ENCODE measurements at places on chromosomes 13 and 19.

GRCh38 chr13:64633948-64634347 lies 2596.2 kb downstream of the PCDH9 start:
- DNase-seq = no peak

DNA sequence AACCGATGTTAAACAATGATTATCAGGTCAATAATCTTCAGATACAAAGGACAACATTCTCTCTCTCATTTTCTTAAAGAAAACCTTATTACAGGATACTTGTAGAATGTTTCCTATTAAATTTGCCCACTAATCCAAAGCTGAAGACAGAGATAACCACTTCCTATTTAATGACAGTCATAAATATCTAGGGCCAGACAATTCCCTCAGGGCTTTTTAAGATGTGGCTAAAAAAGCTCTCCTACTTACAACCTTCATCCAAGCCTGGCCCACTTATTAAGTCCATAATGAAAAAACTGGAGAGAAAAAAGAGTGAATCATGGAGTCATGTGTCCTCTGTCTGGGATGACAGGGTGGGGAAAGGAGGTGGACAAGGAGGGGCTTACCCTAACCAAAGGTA lies 235.9 kb downstream of the KLF12 start:
- DNase-seq = no peak

GRCh38 chr13:80213201-80213600 lies 127.7 kb downstream of the SPRY2 start:
- no peak for DNase-seq

- peak; percentile 98 for DNase-seq
Measured at GRCh38 chr19:45404557-45405434, at the start of gene PPP1R13L. PPP1R13L (minus strand) TSS chr19:45405069; CDS start chr19:45398318, 6,751 bp downstream.

DNA sequence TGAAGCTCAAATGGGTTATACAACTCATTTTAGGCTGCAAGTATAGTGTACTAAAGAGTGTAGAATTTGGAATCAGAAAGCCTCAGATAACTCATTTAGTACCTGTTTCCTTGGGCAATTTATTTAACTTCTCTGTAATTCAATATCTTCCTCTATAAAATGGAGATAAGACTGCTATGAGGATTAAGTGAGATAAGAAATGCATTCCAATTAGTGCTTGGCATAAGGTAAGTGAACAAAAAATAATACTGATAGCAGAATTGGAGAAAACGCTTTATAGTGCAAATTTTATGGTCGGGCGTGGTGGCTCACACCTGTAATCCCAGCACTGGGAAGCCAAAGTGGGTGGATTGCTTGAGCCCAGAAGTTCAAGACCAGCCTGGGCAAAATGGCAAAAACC lies 25.0 kb downstream of the DACH1 start:
- DNase-seq = no peak

GRCh38 chr19:49981603-49982593 lies 20.9 kb upstream of the SIGLEC11 start:
- DNase-seq = no peak

DNA sequence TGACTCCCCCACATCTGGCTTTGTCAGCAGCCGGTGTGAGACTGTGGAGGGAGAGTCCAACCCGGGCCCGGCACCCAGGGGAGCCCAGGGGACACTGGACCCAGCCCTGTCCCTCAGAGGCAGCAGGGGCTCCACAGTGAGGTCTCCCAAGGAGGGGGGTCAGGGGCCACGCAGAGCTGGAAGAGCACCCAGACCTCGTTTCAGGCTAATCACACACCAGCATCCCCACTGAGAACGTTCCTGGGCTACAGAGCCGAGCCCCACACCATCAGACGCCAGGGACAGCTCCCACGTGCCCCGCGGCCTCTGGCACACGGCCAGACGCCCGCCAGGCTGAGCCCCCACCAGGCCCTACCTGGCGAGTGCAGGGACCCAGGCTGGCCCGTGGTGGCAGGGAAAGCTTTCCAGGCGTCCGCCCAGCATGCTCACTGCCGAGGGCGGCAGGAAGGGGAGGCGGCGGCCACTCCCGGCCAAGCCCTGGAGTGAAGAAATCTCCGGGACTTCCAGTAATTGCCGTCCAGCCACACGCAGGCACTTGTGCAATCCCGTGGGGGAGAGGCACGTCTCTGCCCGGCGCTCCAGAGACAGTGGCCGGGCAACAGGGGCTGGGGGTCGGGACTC lies 19.2 kb downstream of the SBNO2 start:
- no peak for DNase-seq

GRCh38 chr13:45859705-45860104 lies 8.2 kb upstream of the SIAH3 start:
- no peak for DNase-seq

GRCh38 chr13:112103961-112104880 lies 37.3 kb downstream of the SOX1 start:
- no peak for DNase-seq

DNA sequence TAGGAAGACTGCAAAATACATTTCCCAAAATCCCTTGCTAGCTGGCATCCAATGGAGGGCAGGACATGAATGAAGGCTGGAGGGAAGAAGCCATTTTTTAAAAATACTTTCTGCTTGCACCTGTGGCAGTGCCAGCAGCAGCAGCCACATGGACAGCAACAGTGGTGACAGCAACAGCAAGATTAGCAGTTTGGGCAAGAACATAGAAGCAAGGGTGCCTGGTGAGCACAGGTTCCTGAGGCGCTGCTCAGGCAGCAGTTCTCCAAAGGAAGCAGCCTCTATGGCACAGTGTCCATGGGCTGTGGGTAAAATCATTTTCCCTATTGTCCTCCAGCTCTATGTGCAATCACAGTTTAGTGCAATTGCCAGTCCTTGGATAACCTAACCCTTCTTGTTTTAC lies 1.3 kb upstream of the FAM216B start:
- DNase-seq = no peak

DNA sequence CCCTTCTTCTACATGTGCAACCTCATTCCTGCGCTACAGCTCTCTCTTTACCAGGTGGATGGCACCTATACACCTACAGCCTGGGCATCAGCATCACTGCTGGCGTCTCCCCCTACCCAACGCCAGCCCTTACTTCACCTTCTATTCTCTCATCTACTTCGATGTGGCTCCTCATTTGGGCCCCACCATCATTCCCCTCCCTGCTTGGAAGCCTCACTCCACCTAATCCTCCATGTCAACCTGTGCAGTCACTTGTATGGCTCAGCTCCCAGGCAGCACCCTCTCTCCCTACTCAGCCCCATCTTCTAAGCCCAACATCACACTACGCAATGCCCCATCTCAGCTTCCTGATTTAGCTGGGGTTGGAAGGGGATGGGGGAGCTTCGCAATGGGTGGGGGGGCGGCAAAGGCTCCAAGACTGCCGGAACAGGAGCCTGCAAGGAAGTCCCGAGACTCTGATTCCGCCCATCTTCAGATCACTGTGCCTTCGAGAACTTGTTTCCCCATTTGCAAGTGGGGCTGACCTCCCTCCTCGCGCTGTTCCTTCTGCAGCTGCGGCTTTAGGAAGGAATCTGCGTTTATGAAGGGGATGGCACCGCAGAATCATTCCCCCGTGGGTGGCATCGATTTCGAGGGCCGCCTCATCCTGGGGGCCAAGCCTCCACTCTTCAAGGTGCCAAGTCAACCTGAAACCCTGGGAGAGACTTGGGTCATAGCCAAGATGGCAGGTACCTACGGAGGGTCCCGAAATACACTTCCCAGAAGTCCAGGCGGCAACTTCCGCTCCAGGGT lies 913 bp downstream of the MZF1 start:
- DNase-seq = peak; percentile 48

DNA sequence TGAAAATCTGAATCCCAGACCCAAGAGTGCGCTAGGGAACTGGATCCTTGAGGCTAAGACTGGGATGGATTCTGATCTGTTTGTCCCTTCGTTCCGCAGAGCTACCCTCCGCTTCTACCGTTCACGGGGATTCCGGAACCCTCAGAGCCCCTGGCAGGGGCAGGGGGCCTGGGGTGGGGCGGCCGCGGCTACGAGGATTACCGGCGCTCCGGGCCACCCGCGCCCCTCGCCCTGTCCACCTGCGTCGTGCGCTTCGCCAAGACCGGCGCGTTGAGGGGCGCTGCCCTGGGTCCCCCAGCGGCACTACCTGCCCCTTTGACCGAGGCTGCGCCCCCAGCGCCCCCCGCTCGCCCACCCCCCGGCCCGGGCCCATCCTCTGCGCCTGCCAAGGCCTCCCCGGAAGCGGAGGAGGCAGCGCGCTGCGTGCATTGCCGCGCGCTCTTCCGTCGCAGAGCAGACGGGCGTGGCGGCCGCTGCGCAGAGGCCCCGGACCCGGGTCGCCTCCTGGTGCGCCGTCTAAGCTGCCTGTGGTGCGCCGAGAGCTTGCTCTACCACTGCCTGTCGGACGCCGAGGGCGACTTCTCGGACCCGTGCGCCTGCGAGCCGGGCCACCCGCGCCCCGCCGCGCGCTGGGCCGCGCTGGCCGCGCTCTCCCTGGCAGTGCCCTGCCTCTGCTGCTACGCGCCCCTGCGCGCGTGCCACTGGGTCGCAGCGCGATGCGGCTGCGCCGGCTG lies 7.1 kb downstream of the SPRED3 start:
- DNase-seq = no peak

- no peak for DNase-seq
Measured at GRCh38 chr13:111597618-111598017, 277.2 kb downstream of the TEX29 start.

GRCh38 chr13:32647926-32648325 lies 61.7 kb downstream of the PDS5B start:
- no peak for DNase-seq

DNA sequence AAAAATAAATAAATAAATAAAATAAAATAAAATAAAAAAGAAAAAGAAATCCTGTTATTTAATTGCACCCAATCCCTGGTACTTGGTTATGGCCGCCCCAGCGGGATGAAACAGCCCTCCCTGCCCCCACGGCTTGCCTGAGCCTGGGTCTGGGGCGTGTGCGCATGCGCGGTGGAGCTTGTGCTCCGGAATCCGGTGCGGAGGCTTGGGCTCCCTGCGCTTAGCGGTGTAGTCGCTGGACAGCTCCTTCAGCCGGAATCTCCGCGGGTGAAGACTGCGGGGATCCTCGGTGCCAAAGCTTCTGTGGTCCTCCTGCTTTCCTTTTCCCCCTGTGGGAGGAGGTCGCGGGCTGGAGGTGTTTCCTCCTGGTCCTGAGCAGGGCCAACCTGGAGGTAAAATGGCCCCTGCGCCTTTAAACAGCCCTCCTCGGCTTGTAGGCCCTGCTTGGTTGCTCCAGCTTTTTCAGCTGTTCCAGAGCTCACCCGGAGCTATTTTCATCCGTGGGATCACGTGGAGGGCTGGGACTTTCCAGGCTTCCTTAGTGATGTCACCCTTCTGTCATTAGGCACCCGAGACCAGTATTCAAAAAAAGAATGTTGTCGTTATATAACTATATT lies at the start of gene PLA2G4C:
TSS of gene PLA2G4C (minus strand) at position 468 of the 617 bp plus-strand sequence. CDS start 4,288 bp downstream, outside the sequence.
- DNase-seq = peak; percentile 95

GRCh38 chr13:72652681-72653080 lies 74.7 kb downstream of the MZT1 start:
- no peak for DNase-seq

- no peak for DNase-seq
Measured at GRCh38 chr13:101283782-101284181, 132.5 kb downstream of the NALCN start.

GRCh38 chr19:29293292-29293691 lies 80.3 kb upstream of the UQCRFS1 start:
- no peak for DNase-seq

DNA sequence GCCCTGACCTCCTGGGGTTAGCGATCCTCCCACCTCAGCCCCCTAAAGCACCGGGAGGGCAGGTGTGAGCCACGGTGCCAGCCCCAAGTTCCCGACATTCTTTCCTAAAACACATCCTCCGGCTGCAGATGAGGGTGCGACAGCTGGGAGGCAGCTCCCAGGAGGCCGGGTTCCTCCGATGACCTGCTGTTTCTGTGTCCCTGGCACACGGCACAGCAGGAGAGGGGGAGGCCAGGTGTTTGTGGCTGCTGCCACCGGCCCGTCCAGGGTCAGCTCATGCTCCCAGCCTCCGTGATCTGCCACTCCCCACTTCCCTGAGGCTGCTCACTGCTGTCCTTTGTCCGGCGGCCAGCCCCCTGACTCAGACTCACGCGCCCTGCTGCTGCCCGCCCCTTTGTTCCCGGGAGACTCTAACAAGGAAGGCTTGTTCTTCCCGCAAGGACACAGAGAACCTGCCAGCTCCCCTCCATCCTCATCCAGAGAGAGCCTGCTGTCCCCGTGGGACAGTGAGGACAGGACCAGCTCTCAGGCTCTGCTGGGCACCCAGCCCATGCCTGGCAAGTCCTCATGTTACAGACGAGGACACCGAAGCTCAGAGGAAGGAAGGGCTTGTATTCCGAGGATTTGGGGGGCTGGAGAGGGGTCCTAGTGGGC lies 10.6 kb upstream of the MADCAM1 start:
- peak; percentile 28 for DNase-seq

GRCh38 chr13:76790526-76790925 lies 95.7 kb downstream of the KCTD12 start:
- no peak for DNase-seq

DNA sequence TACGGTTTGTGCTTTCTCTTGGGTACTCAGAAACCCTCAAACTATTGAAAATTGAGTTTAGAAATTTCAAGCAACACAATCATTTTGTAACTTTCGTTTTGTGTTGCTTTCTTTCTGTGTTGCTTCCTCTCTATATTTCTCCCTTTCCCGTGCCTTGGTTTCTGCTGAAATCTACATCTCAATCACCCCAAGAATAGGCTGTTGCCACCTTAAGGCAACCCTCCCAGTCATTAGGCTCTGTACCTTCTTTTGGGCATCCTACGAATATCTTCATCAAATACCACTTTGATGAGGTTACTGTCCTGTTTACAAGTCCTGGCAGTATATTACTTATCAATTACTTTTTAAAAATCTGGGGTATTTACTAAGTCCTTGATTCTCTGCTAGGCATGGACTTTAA lies 621.6 kb downstream of the GPC6 start:
- no peak for DNase-seq

DNA sequence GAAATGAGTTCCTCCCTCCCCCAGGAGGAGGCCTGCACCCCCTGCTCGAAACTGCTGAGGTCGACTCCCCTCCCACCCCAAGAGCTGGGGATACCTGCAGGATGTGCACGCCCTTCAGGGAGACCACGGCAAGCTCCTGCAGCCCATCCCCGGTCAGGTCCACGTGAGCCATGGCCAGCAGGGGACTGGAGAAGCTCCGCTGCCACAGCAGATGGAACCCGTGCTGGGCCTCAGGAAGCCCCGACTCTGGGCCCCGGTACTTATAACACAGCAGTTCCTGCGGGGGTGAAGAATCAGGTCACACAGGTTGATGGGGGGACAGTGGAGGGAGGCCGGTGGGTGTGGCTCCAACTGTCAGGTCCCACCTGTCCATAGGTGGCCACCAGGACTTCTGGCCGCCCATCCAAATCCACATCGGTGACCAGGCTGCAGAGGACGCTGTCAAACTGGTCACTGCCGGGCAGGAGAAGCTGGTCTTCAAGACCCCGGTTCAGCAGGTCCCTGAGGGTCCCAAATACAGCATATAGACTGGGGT lies 4.8 kb upstream of the SLC8A2 start:
- no peak for DNase-seq

Measured in pancreas (tissue), 10 donors.